DND-41 (cell line): ENCODE measurements at places on chromosomes 1 and 21.

DNA sequence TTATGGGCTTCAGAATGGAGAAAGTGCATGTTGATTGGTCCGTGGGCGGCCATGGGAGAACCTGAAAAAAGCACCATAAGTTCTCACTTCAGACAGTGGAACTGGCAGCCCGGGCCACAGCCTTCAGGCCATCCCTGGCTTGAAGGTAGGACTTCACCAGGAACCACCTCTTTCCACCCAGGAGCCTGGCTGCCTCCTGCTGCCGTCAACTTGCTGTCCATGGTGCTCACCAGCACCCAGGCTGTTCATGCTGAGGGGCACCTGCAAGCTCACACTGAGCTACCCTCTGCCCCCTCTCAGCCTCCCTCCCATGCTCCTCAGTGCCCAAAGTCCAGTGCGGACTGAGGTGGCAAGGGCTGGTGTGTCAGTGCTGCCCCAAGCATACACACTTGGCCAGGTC, 12.9 kb upstream of the FNBP1L start:
- no peak overlapping the region for H3K27ac ChIP-seq
- no peak overlapping the region for H3K4me3 ChIP-seq
- H3K27me3 ChIP-seq = no peaks in the 10 kb centered on the region
- no peaks in the 10 kb centered on the region for H3K4me1 ChIP-seq
- DNase-seq = no peak

DNA sequence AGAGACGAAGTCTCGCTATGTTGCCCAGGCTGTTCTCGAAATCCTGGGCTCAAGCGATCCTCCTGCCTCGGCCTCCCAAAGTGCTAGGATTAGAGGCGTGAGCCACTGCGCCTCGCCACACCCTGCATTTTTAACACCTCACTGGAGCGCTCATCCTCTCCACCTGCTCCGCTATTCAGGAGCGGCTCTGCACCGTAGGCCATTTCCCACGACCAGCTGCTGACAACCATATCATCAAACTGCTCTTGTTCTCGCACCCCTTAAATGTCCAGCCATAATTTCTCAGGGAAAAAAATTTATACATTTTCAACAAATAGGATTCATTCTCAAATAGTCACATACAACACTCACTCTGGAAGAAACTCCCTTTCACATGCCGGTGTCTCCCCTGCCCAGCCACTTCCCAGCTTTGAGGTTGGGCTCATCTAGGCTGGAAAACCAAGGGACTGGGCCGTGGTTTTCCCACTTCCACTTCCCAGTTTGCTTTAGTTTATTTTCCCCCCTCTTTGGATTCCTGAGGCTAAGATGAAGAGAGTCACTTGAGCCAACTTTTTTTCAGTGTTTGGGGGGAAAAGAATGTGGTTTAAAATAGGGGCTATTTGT, 639 bp upstream of the IPO9 start:
- DNase-seq = no peak
- peak overlapping the region; percentile 75 for H3K27ac ChIP-seq
- no peaks in the 10 kb centered on the region for H3K27me3 ChIP-seq

GRCh38 chr1:118485757-118486156, 300.7 kb upstream of the SPAG17 start:
- peaks cover 6% of the 10 kb centered on the region for H3K27me3 ChIP-seq
- H3K36me3 ChIP-seq = no peaks in the 10 kb centered on the region
- no peaks in the 10 kb centered on the region for H3K4me1 ChIP-seq
- no peak overlapping the region for H3K4me3 ChIP-seq
- DNase-seq = no peak

- DNase-seq = no peak
- H3K27ac ChIP-seq = no peak overlapping the region
- H3K4me3 ChIP-seq = no peak overlapping the region
- no peaks in the 10 kb centered on the region for H3K4me1 ChIP-seq
- H3K36me3 ChIP-seq = no peaks in the 10 kb centered on the region
- no peaks in the 10 kb centered on the region for H3K27me3 ChIP-seq
Measured at GRCh38 chr1:183588827-183589226, 1.4 kb downstream of the NCF2 start.

GRCh38 chr1:69421286-69421685, 146.4 kb upstream of the LRRC7 start:
- H3K4me3 ChIP-seq = no peak overlapping the region
- H3K4me1 ChIP-seq = no peaks in the 10 kb centered on the region
- H3K36me3 ChIP-seq = no peaks in the 10 kb centered on the region
- H3K27ac ChIP-seq = no peak overlapping the region

- DNase-seq = no peak
- H3K27ac ChIP-seq = no peak overlapping the region
- H3K4me3 ChIP-seq = no peak overlapping the region
- no peaks in the 10 kb centered on the region for H3K36me3 ChIP-seq
- no peaks in the 10 kb centered on the region for H3K27me3 ChIP-seq
Measured at GRCh38 chr1:199762572-199762971, 264.9 kb upstream of the NR5A2 start.

- H3K4me1 ChIP-seq = no peaks in the 10 kb centered on the region
- no peak for DNase-seq
- H3K27ac ChIP-seq = no peak overlapping the region
Measured at GRCh38 chr1:182003025-182003725, 58.3 kb downstream of the ZNF648 start.

DNA sequence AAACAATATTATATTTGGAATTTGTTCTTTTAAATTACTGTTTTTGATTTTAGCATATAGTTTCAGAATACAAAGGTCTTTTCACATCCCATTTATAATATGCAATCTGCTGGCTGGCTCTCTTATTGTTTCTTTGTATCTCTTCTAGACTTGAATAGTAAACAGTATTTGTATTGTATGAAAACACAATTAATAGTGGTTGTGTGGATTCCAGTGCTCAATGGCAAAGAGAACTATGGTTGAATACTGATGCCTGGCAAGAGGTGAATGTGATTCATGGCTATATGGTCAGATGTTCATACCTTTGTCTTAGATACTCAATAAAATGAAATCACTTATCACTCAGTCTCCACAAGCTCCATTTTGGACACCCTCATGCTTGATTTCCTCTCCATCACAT, 37.2 kb downstream of the OR6Y1 start:
- no peaks in the 10 kb centered on the region for H3K36me3 ChIP-seq
- no peak overlapping the region for H3K27ac ChIP-seq
- no peak overlapping the region for H3K4me3 ChIP-seq
- no peaks in the 10 kb centered on the region for H3K27me3 ChIP-seq

GRCh38 chr1:204853436-204853835, 17.2 kb upstream of the NFASC start:
- no peaks in the 10 kb centered on the region for H3K36me3 ChIP-seq
- no peak overlapping the region for H3K4me3 ChIP-seq
- no peaks in the 10 kb centered on the region for H3K4me1 ChIP-seq
- H3K27me3 ChIP-seq = no peaks in the 10 kb centered on the region

- H3K27me3 ChIP-seq = no peaks in the 10 kb centered on the region
- no peak overlapping the region for H3K4me3 ChIP-seq
- no peaks in the 10 kb centered on the region for H3K36me3 ChIP-seq
- no peaks in the 10 kb centered on the region for H3K4me1 ChIP-seq
Measured at GRCh38 chr1:110318046-110318445, 21.1 kb upstream of the RBM15 start.

DNA sequence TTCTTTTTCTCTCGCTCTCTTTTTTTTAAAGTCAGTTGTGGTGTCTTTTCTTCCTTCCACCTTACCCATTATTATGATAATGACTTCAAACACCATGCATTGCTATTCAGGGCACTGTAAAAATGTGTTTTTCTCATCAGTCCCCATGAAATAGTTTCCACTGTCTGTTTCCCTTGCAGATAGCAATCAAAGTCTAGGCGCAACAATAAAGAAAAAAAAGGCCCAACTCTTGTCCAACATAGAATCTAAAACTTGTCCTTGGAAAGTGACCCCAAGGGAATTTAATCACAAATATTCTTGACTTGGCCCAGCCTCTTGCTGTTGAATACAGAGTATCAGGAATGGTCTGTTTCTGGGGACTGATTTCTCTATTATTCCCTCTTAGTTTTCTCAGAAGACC, 382.5 kb downstream of the PLPP3 start:
- no peaks in the 10 kb centered on the region for H3K36me3 ChIP-seq
- H3K4me1 ChIP-seq = peaks cover 3% of the 10 kb centered on the region; the same call in 1 of the 2 replicates
- DNase-seq = no peak
- H3K27me3 ChIP-seq = no peaks in the 10 kb centered on the region
- H3K27ac ChIP-seq = no peak overlapping the region
- H3K4me3 ChIP-seq = no peak overlapping the region

GRCh38 chr21:45852886-45853400, 128.6 kb upstream of the COL6A1 start:
- H3K27ac ChIP-seq = no peak overlapping the region
- no peaks in the 10 kb centered on the region for H3K36me3 ChIP-seq
- no peak for DNase-seq
- no peak overlapping the region for H3K4me3 ChIP-seq
- no peaks in the 10 kb centered on the region for H3K4me1 ChIP-seq

DNA sequence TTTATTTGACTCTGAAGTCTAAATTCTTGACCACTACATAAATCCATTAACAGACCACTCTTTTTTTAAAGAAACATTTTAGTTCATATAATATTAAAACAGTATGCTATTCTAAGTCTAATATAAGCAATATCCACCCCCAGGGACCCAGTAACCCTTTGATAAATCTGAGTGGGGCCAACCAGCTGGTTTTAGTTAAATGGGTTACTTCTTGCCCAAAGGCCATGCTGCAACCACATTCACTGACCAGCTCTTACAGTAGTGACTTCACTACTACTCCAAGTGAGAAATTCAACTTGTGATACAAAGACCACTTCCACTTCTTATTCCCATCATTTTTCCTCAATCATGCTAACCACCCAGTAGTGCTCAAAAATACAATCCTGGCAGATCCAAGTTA, 20.5 kb downstream of the FUBP1 start:
- H3K27ac ChIP-seq = no peak overlapping the region
- H3K36me3 ChIP-seq = peaks cover 100% of the 10 kb centered on the region
- no peaks in the 10 kb centered on the region for H3K27me3 ChIP-seq
- H3K4me1 ChIP-seq = no peaks in the 10 kb centered on the region

- peaks cover 55% of the 10 kb centered on the region for H3K36me3 ChIP-seq
- no peak for DNase-seq
- no peaks in the 10 kb centered on the region for H3K27me3 ChIP-seq
- H3K4me1 ChIP-seq = peaks cover 36% of the 10 kb centered on the region
Measured at GRCh38 chr1:235319255-235319654, 8.7 kb downstream of the ARID4B start.

DNA sequence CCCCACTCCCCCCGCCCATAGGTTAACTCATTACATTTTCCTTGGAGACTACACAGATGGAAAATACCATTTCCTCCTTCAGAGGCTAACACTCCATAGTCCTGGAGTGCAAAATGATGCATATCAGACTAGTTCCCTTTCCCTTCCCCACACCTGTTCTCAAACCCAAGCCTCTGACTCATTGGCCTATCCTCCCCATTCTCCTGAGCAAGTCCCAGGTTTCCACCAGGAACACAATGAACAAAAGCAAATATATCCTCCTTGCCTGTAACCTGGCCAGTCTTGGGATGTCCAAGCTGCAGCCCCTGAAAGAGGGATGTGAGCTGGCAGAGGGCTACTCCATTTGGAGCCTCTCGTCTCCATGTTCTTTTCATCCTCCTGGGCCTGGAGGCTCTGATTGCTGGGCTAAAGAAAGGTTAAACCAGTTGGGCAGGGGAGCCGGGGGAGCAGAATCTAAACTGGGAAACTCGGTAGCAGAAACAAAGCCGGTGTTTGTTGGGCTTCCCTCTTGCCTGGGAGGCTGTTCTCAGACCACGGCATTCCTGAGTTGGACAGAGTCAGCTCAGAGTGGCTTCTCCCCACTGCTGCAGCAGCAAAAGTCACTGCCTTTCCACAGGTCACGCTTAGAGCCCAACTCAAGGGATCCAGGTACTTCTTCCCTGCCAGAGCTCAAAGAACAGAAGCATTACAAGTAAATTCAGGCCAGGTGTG, 13.9 kb downstream of the SSR2 start:
- no peak overlapping the region for H3K27ac ChIP-seq
- no peak overlapping the region for H3K4me3 ChIP-seq
- H3K4me1 ChIP-seq = peaks cover 8% of the 10 kb centered on the region
- H3K36me3 ChIP-seq = peaks cover 37% of the 10 kb centered on the region
- H3K27me3 ChIP-seq = no peaks in the 10 kb centered on the region
- DNase-seq = no peak

GRCh38 chr1:58249737-58250586, 296.6 kb downstream of the OMA1 start:
- no peaks in the 10 kb centered on the region for H3K4me1 ChIP-seq
- no peak overlapping the region for H3K27ac ChIP-seq
- no peaks in the 10 kb centered on the region for H3K36me3 ChIP-seq
- DNase-seq = no peak
- no peaks in the 10 kb centered on the region for H3K27me3 ChIP-seq

DNA sequence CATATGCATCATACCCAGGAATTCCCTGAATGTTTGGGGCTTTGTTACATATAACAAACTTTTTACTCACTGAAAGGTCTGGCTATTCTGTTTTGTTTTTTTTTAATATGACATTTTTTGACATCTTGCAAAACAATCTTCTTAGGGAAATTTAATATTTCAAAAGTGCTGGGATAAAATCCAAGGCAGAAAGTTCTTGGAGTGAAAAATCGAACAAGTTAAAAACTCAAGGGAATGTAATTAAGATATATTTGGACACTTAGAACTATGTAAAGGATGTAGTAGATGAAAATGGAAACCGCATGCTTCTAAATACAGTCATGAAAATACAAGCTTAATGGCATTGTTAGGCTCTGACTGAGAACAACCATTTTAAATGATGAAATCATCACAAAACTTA, 8.6 kb downstream of the CHODL start:
- no peak overlapping the region for H3K27ac ChIP-seq
- H3K36me3 ChIP-seq = no peaks in the 10 kb centered on the region
- H3K27me3 ChIP-seq = no peaks in the 10 kb centered on the region
- no peak for DNase-seq
- H3K4me1 ChIP-seq = no peaks in the 10 kb centered on the region
- no peak overlapping the region for H3K4me3 ChIP-seq

GRCh38 chr1:56148326-56149193, 430.8 kb downstream of the PLPP3 start:
- no peaks in the 10 kb centered on the region for H3K36me3 ChIP-seq
- H3K27ac ChIP-seq = no peak overlapping the region
- DNase-seq = no peak
- no peak overlapping the region for H3K4me3 ChIP-seq
- H3K4me1 ChIP-seq = peaks cover 11% of the 10 kb centered on the region
- no peaks in the 10 kb centered on the region for H3K27me3 ChIP-seq

GRCh38 chr1:51284487-51284954, 45.8 kb downstream of the TTC39A start:
- H3K36me3 ChIP-seq = no peaks in the 10 kb centered on the region
- DNase-seq = no peak
- no peak overlapping the region for H3K4me3 ChIP-seq
- H3K27ac ChIP-seq = no peak overlapping the region

GRCh38 chr1:67588178-67588855, 96.7 kb upstream of the GADD45A start:
- no peaks in the 10 kb centered on the region for H3K27me3 ChIP-seq
- H3K4me3 ChIP-seq = no peak overlapping the region
- H3K27ac ChIP-seq = no peak overlapping the region
- no peaks in the 10 kb centered on the region for H3K36me3 ChIP-seq
- no peak for DNase-seq

GRCh38 chr1:180674603-180675530, 43.0 kb downstream of the XPR1 start:
- no peak for DNase-seq
- H3K27ac ChIP-seq = no peak overlapping the region
- H3K4me3 ChIP-seq = no peak overlapping the region
- H3K27me3 ChIP-seq = no peaks in the 10 kb centered on the region
- no peaks in the 10 kb centered on the region for H3K4me1 ChIP-seq
- H3K36me3 ChIP-seq = no peaks in the 10 kb centered on the region

- no peak overlapping the region for H3K27ac ChIP-seq
- H3K27me3 ChIP-seq = no peaks in the 10 kb centered on the region
- no peak for DNase-seq
- H3K4me1 ChIP-seq = peaks cover 11% of the 10 kb centered on the region
- H3K36me3 ChIP-seq = no peaks in the 10 kb centered on the region
Measured at GRCh38 chr1:176211396-176212165, 4.5 kb upstream of the COP1 start.
